ENCODE measurements at places on chromosomes 7 and 10.

GRCh38 chr7:93016681-93017381 is 100.9 kb downstream of the SAMD9 start:
- DNase-seq: no peak

GRCh38 chr10:95820363-95820762 is 64.4 kb downstream of the ENTPD1 start:
- DNase-seq: no peak

- peak; percentile 23 for DNase-seq
These were observed 4.6 kb downstream of the UFSP1 start for GRCh38 chr7:100884736-100885439.

DNA sequence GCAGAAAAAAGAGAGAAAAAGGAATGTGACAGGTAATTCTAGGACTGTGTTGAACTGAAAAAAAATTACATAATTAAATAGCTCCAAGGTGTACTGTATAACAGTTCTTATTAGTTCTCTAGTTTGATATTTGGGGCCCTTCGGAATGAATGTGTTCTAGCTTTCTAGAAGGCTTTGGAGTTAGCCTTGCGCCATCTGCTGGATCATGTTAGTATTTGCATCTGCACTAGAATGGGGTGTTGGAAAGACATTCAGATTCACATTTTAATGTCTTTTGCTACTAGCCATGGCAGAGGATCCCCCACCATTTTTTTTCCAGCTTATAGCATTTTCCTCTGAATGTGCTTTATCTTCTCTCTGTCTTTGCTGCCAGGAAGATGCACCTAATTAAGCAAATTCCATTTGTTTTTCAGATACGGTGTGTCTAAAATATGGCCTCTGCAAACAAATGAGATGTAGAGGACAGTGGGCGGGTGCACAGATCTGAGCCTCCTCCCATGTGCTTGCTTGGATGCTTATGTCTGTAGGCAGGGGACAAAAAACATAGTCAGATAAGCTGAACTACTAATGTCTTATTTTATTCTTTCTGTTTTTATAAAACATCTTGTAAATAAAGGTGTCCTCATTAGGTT is 238.5 kb downstream of the PHF14 start:
- DNase-seq: peak; percentile 88

DNA sequence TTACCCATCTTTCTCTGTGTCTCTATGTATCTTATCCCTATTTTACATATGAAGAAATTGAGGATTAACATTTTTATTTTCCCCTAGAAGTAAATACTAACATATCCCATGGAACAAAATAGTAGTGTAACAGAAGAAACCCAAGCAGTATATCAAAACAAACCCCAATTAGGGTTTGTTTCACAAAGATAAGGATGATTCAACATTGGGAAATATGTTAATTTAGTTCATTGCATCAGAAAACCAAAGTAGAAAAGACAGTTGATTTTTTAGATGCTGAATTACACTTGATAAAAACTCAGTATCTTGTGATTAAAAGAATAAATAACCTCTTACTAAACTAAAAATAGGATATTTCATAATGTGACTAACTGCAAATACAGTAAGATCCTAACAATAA is 87.8 kb downstream of the GLCCI1 start:
- DNase-seq: no peak

DNA sequence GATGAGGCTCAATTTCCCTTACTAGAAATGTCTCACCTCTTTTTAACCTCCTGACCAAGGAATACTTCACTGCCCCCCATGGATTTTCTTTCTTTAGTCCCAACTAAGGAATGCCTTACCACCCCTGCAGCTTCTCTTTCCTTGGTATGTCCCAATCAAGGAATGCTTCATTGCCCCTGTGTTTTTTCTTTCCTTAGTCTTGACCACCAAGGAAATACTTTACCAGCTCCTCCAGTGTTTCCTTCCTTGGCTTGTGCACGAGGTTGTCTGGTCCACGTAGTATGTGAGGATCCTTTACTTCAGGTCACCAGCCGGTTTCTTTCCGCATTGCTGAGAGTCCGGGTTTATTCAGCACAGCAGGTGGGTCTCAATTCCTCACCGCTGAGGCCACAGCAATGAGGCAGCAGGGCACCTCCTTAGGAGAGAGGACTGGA is 59.3 kb downstream of the CYP2C9 start:
- no peak for DNase-seq

GRCh38 chr10:126157189-126157588 is 231.1 kb downstream of the ADAM12 start:
- peak; percentile 22 for DNase-seq

GRCh38 chr10:125201108-125201524 is 40.8 kb upstream of the CTBP2 start:
- DNase-seq: peak; percentile 61

DNA sequence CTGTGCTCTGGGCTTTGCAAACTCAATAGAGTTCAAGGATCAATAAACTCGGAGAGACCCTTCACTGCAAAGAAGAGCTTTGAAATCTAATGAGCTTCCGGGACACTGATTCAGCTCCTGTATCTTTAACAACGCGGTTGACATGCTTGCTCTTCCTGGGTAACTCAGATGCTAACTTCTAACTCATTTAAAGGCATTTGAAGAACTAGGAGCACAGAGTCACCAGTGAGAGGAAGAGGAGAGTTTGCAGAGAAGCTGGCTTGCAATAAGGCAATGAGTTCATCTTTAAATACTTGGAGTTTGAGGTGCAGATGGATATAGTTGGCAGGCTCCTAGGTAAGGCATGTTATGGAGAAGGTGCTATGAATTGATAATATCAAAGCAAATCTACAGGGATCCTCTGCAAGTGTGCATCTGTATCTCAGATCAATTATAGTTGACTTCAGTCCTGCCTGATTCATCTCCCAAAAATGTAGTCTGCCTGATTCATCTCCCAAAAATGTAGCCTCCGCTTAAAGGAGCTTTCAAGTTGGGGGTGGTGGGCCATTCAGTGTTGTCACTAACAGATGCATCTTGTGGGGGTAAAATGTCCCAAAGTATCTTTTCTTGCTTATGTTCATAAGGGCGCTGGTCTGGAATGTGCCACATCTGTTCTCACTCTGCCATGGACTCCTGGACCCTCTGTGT is 182.5 kb upstream of the PRSS58 start:
- peak; percentile 83 for DNase-seq

- peak; percentile 86 for DNase-seq
These were observed 136.3 kb downstream of the KCNMA1 start for GRCh38 chr10:77501152-77501845.

DNA sequence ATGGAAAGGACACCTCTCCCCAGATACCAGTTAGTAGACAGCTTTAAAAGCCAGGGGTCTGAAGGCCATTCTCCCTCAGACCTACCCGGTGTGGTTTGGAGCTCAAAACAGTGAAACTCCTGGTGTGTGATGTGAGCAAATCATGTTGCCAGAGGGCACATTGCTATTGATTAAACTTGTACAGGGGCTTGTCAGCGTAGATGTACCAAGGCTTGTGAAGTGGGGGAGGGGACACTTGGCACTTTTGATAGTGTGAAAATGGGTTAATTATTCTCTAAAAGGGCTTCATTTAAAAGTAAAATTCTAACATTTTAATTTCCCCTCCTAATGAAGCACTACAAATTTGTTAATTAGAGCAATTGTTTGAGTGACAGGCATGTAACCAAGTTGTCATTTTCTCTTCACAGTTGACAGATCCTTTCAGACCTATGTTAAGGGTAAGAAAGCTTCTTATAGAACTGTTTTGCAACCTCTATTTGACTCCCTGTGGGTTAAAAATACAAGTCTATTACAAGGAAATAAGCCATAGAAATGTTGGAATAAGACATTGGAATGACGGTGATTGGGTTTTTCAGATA is 356.9 kb upstream of the GALNT17 start:
- DNase-seq: no peak

- no peak for DNase-seq
These were observed 34.3 kb downstream of the JAKMIP3 start for GRCh38 chr10:132100091-132100481.

DNA sequence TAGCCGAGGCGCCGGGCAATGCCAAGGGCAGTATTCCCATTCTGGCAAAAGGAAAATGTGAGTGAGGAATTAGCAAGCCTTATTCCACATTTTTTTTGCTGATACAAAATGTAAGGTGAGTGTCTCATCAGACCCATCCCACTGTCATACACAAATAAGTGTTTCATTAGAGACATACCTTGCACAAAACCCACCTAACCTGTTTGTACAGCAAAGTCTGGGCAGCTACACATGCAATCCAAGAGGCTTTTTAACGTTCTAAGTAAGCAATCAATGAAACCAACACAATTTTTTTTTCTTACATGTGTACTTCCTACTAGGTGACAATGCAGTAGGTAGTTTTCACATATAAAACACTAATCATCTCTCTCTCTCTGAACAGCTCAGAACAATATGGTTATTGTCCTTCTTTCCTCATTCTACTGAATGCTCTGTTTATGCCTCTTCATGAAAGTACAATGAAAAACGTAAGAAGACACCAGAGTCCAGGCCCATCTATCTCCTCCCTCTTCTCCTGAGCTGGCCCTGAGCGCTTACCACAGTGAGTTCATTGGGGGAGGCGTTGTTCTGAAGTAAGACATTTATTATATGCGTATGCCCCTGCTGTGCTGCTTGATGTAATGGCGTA is 217.2 kb downstream of the ANK3 start:
- DNase-seq: no peak

GRCh38 chr7:143258831-143259230 is 4.4 kb upstream of the GSTK1 start:
- DNase-seq: peak; percentile 65

- DNase-seq: no peak
These were observed 304.0 kb downstream of the BBS9 start for GRCh38 chr7:33433357-33433756.

GRCh38 chr10:58951746-58952145 is 224.7 kb upstream of the PHYHIPL start:
- no peak for DNase-seq

DNA sequence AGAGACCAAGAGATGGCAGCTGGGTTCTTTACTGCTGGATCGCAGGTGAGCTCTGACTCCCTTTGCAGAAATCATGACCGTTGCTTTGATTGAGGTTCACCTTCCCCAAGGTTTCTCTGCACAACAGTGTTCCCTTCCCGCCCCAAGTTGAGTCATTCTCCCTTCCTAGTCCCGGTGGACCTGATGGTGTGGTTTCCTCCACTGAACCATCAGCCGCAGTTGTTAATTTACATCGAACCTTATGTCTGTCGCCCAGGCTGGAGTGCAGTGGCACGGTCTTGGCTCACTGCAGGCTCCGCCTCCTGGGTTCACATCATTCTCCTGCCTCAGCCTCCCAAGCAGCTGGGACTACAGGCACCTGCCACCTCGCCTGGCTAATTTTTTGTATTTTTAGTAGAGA is 5.8 kb downstream of the ZSCAN25 start:
- DNase-seq: no peak

GRCh38 chr10:95524358-95525032 is 36.7 kb downstream of the SORBS1 start:
- no peak for DNase-seq

- no peak for DNase-seq
These were observed 160.8 kb downstream of the LRMDA start for GRCh38 chr10:75592151-75592787.

DNA sequence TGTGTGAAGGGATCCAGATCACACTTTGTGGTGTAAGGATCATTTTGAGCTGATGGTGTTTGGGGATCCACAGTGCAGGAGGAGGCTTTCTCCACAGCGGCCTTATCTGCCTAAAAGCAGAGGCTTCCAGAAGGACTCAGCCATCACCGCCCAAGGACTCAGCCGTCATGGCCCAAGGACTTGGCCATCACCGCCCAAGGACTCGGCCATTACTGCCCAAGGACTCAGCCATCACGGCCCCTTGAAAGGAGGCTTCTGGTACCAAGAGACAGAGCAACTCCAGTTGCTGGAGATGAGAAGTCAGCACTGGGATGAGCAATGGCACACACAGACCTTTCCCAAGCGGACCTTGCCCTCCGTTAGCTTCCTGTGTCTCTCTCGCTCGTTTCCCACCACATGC is 6.0 kb upstream of the CFAP46 start:
- DNase-seq: no peak

GRCh38 chr10:123859653-123860050 is 32.0 kb downstream of the CPXM2 start:
- no peak for DNase-seq

GRCh38 chr7:80392229-80393169 is 119.4 kb downstream of the GNAT3 start:
- peak; percentile 78 for DNase-seq

DNA sequence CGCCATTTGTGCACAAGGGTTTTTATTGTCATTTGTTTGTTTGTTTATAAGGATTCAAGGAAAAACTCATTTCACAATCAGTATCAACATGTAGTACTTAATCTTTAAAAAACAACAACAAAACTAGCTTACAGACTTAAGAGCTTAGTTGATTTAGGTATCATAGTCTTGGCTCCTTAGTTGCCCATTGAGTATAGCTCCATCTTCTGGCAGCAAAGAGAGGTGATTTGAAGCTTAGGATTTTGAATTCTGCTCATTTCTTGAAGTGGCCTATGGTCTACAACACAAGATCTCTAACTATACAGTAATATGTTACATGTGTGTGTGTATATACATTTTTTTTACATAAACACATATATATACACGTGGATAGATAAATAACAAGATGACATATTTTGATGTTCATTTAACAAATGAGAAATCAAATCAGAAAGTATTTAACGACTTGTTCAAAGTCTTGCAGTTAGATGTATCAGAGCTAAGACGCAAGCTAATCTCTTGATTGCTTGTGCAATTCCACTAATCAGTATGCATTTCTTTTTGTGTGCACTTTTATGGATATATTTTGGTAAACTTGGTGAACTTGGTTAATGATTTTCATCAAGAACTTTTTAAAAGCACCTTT is 307.3 kb downstream of the CAMK1D start:
- DNase-seq: peak; percentile 88

DNA sequence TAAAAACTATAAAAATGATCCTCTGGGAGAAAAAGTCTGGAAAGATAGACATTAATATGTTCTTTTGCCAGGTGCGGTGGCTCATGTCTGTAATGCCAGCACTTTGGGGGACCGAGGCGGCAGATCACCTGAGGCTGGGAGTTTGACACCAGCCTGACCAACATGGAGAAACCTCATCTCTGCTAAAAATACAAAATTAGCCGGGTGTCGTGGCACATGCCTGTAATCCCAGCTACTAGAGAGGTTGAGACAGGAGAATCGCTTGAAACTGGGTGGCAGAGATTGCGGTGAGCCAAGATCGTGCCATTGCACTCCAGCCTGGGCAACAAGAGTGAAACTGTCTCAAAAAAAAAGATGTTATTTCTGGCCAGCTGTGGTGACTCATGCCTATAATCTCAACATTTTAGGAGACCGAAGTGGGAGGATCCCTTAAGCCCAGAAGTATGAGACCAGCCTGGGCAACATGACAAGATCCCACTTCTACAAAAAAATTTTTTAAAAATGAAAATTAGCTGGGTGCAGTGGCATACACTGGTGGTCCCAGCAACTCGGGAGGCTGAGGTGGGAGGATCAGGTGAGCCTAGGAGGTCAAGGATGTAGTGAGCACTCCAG is 101.9 kb upstream of the LRRN3 start:
- DNase-seq: no peak

- DNase-seq: no peak
These were observed 82.8 kb upstream of the DIP2C start for GRCh38 chr10:772227-772637.
